Activated CD8-positive, alpha-beta memory T cell treated with anti-CD3 and anti-CD28 coated beads for 48 hours (primary cell): ENCODE measurements at places on chromosomes 5 and 9.

DNA sequence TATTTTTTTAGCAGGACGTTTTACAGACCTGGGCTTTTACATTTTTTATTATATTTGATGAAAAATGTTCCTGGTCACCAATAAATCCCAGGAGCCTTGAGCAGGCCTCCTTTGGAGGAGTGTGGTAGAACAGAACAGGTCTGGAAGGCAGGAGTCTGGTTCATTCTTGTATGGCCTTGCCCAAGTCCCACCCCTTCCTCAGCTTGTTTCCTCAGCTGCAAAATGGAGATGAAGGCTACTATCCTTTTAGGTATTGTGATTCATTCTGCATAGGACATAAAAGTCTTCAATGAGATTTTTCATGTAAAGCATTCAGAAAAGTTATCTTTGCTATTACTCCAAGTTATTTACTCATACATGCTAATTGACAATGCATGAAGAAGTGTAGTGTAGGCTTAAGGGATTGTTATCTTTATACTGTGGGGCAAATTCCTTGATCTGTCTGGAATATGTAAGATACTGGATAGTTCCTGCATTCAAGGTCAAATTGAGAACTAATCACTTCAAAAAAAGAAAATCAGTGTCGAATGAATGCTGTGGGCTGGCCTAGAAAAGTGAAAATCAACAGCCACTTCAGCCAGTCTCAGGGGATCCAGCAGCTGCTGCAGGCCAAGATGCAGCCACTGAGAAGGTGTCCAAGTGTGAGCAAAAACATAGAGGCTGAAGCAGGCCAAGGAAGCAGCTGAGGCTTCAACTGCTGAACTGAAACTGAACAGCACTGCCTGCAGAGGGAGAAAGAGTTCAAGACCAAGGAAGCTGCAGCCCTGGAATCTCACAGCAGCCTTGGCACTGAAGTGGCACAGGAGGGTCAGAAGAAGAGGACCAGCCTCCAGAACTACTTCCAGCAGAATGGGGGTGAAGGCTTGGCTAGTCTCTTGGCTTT is 15.5 kb upstream of the SLC36A3 start:
- no peak for DNase-seq

- no peak for DNase-seq
Observed at GRCh38 chr5:156230887-156231286, 96.1 kb upstream of the SGCD start.

DNA sequence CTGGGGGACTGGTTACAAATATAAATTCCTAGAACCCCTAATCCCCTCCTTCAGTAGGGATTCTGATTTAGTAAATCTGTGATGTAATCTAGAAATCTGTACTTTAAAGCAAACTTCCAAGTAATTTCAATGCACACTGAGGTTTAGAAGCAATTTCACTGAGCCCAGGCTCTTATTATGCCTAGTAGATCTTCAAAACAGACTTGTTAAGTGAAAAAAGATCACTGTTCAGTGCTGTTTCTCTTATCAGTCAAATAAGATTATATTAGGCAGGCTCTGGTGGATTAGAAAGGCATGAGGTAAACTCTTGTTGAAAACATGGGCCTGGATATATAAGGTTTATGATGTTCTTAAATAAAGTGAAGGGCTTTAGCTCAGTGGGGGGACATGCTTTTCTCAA is 293.9 kb downstream of the ADGRV1 start:
- DNase-seq, result no peak

DNA sequence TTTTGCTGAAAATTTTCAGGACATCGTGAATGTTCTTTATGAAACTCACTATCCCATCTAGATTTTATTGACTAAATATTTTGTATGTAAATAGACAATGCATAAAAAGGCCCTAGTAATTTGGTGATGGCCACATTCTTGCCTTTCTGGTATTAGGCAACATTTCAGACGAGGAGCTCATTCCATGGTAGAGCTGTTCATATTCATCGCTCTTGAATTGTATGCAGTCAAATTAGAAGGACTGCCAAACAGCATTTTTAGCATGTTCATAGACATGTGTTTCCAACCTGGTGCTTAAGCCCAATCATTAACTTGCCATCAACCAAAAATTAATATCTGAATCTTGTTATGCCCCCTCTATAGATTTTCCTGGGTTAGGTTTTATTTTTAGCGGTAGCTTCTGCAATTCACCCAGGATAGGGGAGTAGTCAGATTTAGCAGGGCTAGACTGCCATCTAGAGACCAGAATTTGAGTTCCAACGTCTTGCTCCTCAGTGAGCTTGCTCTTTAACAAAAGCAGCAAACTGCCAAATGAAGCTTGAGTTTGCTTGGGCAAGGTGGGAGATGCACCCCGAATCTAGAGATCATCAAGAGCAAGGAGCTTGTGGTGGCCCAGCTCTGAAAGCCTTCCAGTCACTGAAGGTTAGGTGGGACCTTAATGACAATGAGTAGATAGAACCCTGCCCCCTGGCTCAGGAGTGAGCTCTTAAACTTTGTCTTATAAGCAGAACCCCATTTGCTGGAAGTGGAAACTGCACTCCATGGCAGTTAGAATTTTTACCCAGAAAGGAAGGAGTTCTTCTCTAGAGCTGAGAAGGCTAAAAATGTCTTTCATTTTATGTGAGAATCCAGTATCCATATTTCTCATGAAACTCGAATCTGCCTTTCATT is 456.2 kb downstream of the RASEF start:
- DNase-seq, result no peak

- no peak for DNase-seq
Observed at GRCh38 chr9:94819161-94819687, 92.7 kb downstream of the AOPEP start.

DNA sequence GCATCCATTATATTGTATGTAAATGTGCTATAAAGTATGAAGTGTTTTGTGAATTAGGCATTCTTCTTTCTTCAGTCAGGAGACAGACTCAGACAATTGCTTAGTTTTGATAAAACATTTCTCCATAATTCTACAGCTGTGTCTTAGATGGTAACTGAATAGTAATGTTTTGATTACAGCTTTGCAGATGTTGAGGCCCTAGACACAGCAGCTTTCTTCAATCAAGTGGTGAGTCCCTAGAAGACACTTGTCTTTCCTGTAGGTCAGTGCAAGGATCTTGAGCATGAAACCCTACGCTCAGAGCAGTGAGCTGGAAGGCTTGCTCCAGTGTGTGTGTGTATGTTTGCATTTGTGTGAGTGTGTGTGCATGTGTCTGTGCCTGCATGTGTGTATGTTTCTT is 46.8 kb upstream of the CD180 start:
- DNase-seq, result no peak

GRCh38 chr5:53362521-53362941 is 117.9 kb upstream of the FST start:
- DNase-seq, result no peak

GRCh38 chr5:35857606-35858205 is 1.0 kb downstream of the IL7R start:
- DNase-seq, result no peak

DNA sequence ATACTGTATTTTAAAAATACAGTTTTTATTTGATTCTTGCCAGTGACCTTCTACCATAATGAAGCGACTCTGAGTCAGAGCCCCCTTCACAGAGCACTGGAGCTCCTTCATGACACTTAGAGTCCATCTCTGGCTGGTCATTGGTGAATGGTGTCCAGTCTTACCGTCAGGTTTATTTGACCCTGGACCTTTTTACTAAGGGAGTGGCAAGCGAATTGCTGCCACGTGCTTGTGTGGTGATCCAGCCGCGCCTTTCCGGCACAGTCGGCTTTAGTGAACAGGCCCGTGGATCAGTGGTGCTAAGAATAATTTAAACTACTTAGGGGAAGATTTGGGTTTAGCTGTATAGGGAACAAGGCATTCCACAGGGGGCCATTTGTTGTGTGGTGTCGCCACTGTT is 48.5 kb downstream of the PRRC2B start:
- DNase-seq, result no peak

- no peak for DNase-seq
Observed at GRCh38 chr5:4929092-4929655, 211.0 kb upstream of the ADAMTS16 start.

GRCh38 chr9:116270546-116270945 is 117.0 kb downstream of the PAPPA start:
- DNase-seq, result no peak

- no peak for DNase-seq
Observed at GRCh38 chr9:21624675-21625644, 142.8 kb upstream of the IFNE start.

DNA sequence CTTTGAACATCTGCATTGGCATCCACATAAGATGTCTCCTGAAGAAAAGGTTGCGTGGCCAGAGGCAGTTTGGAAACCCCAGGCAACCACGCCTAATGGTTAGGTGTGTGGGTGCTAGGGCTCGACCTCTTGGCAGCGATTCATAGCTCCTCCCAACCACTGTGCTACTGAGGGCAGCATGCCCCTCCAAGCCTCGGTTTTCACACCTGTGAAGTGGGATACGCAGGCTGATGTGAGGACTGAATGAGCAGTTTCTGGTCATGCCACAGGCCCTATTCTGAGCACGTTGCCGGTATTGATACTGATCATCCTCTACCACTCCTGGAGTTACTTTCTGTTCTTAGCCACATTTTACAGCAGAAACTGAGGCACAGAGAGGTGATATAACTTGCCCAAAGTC is 19.1 kb downstream of the NDST1 start:
- no peak for DNase-seq

- DNase-seq, result no peak
Observed at GRCh38 chr9:137319011-137319738, 17.1 kb upstream of the NRARP start.

GRCh38 chr9:13817754-13818278 is 496.1 kb downstream of the NFIB start:
- no peak for DNase-seq

DNA sequence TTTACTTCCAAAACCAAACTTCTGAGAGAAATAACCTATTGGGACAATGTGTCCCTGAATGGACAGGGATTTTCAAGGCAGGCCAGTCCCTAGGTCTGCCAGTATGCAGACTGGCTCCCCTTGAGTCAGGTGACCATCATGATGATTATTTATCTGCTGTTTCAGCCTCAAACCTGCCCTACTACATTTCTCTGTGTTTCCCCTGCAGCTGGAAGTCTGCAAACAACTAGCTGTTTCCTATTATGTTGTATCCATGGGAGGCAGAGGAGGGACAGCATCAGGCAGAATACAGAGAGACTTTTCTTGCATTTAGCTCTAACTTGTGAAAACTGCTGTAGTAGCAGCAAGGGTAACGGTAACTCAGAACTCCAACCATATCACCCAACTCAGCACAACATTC is 36.2 kb upstream of the IFNK start:
- no peak for DNase-seq
